ENCODE measurements at places on chromosomes 16 and 17.

GRCh38 chr17:65515959-65516948 lies 45.2 kb downstream of the AXIN2 start:
- DNase-seq, result no peak

DNA sequence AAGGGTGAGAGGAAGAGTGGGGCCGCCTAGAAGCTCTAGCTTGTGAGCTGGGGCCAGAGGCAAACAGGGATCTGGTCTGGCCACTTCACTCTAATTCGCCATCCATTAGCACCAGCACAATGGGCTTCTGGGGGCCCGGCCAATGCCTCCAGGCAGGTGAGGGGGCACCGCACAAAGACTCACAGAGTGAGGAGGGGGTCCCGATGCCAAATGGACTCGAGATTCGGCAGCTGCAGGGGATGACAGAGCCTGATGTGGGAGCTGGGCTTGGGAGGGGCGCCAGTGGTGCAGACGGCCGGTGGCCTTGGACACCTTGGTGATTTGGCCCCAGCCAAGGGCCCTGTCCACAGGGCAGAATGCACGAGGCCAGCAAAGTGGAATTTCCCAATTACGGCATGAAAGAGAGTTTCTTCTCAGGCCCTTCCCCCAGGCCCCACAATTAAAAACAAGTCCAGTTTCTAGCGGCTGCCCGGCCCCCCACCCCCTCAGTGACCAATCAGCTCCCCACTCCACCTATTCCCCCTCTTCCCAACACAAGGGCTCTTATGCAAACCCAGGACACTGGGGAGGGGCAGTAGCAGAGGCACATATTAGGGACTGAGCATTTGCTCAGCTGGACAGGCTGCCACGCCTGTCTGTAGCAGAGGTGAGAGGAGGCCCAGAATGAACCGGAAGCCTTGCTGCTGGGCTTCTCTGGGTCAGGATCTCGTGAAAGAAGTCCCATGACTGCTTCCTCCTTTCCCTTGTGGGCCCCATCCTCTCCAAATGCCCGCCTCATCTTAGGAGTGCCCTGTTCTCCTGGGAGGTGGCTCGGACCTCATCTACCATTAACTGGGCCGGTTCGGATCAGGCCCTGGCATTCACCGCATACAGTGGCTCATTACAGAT lies 39.4 kb upstream of the MTSS2 start:
- no peak for DNase-seq

DNA sequence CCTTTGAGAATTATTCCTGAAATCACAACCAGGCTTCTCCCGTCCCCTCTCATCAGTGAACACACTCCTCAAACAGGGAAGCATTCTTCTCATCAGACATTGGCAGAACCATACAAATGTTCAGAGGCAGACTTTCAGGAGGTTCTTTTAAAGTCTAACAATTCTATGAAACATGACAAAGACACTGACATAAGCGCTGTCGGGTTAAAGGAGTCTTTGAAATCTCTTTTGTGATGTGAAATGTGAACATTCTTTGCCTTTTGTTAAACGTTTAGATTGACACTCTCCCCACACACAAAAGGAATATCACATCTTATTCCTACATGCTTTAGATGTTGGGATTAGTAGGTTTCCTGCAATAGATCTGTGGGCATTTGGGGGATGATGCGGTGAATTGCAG lies 63.9 kb downstream of the NETO2 start:
- DNase-seq, result no peak

GRCh38 chr17:59683283-59683682 lies 23.9 kb downstream of the PTRH2 start:
- DNase-seq, result no peak

DNA sequence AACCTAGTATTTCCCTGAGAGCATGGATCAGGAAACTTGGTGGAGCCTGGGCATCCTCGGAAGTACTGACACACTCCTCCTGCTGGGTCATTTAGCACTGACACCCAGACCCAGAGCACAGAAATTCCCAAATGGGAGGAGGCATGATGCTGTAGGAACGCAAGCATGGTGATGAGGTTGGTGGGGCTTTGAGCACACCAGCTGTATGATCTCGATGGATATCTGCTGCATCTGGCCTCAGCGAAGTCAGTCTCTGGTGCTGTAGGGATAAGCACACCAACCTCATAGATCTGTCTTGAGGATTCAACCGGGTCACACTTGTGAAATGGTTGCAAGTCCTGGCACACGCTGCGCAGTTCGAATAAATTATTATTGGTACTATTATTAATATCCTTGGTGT lies 52.5 kb downstream of the SHISA6 start:
- no peak for DNase-seq

- no peak for DNase-seq
Measured at GRCh38 chr17:15657868-15658267, 26.2 kb downstream of the TRIM16 start.

- DNase-seq, result no peak
Measured at GRCh38 chr16:48157794-48158193, 2.0 kb upstream of the ABCC12 start.

- DNase-seq, result no peak
Measured at GRCh38 chr17:17243163-17243562, 6.2 kb upstream of the FLCN start.

DNA sequence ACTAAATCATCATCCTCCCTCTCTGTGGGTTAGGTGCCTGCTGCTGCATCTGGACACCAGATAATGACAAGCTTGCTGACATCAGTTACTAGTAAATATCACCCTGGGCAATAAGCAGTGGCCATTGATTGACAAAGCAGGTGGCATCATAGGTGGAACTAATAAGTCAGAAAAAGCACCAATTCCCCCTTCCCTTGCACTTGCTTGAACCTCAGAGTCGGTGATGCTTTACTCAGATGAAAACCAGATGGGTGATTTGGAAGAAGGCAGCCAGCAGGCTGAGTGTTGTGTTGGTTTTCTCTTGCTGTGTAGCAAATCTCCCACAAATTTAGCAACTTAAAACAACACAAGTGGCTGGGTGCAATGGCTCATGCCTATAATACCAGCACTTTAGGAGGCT lies 146.9 kb upstream of the NOL11 start:
- DNase-seq, result no peak

GRCh38 chr17:78253946-78254672 lies 22.7 kb downstream of the TMEM235 start:
- DNase-seq, result peak; percentile 73

DNA sequence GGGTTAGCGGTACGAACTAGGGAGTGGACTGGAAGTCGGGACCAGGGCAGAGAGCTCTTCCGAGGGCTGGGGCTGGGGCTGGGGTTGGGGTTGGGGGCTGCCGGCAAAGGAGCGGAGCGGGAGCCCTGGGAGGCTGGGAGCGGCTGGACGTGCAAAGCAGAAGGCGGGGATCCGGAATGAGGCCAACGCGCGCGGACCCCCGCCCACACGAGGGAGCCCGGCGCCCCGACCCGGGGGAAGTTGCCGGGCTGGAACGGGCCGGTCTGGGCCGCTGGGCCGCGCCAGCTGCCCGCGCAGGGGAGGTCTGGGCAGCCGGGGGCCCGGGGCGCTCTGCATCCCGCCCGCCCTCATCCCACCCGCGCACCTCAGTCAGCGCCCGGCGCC lies 323 bp downstream of the ST3GAL2 start:
- no peak for DNase-seq

DNA sequence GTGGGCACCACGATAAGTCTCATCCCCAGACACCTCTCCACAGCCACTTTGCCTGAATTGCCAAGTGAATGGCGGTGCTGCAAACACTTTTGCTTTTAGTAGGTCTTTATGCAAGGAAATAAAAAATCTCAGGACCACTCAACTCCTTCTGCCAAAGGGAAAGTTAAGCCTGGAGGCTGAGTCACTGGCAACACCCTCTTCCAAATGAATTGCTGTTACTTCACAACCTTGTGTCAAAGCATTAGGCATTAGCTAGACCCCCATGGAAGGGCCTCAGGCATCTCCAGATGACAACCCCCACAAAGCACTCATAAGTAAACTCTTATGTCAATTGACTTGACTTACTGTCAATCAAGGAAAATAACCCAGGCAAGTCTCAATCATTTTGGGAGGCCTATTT lies 43.0 kb downstream of the RNF112 start:
- no peak for DNase-seq

- no peak for DNase-seq
Measured at GRCh38 chr17:77450742-77451244, 310.0 kb downstream of the SEC14L1 start.

- no peak for DNase-seq
Measured at GRCh38 chr16:12393239-12393638, 410.4 kb downstream of the CPPED1 start.

DNA sequence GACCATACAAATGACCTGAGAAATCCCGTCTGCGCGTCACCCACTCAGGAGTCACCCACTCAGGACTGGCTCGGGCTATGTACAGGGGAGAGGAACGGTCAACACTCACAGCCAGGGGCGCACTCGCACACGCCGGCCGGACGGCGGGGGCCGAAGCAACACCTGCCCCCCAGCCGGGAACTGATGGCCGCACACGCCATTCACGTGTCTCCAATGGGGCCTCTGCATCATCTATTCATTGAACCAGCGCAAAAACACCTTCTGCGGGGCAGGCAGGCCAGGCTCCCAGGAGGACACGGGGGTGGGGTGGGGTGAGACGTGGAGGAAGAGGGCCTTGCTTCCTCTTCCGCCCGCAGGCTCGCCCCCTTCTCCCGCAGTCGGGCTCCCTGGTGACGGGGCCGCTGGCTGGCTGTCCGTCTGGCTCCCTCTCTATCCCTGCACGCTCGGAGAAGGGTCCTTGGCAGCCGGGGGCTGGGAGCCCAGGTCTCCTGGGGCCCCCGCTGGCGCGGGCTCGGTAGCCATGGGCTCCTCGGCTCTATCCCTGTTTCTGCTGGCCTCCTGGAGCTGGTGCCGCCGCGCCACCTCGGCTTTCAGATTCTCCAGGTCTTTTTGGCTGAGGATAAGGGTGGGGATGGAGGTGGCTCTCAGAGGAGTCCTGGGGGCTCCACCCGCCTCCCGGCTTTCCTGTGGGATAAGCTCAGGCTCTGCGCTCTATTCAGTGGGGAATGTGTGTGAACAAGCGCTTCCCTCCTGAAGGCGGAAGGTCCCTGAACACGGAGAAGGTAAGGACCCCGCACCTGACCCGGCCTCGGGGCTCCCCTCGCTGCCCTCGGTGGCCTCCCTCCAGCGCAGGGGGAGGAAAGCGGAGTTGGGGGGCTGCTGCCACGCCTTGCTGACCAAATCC lies 21.1 kb downstream of the CLUH start:
- no peak for DNase-seq

DNA sequence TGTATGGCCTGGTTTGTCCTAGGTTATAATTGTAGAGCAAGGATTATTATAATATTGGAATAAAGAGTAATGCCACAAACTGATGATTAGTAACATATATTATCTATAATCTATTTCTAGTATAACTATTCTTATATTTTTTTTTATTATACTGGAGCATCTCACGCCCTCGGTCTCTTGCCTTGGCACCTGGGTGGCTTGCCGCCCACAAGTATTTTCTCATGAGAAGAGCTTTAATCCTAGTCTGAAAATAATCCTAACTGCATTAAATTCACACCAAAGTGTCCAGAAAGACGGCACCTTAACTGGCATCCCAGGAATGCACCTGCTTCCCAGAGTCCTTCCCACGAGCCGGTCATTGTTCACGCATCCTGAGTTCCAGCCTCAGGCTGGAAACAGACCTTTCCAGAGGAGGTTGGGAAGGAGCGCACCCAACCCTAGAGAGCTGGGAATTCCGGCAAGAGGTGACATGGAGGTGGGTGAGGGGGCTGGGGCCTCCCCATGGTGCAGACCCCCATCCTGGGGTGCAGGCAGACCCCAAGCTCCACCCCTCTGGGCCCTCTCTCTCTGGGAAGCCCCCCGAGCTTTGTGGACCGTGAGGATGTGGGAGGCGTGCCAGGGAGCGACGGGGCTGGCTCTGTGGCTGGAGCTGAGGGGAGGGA lies 15.9 kb downstream of the CHMP1A start:
- no peak for DNase-seq

- no peak for DNase-seq
Measured at GRCh38 chr17:40622509-40622928, 25.1 kb downstream of the SMARCE1 start.

DNA sequence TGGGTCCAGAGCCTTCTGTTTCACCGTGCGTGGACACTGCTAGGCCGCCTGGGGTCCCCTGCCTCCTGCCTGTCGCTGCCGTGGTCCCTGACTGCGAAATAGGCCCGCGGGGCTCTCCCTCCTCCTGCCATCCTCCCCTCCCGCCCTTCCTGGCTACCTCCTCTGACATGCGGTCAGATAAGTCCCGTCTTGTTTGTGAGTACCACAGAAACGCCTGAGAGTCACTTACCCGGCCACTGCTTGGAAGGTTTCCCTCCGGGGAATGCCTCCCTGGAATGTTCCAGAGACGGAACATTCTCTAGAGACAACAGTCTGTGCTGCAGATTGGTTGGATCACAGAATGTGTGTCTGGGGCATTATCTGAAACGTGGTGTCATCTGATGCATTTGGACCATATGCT lies 22.7 kb downstream of the CIBAR2 start:
- DNase-seq, result no peak

GRCh38 chr17:66635386-66636045 lies 199.4 kb upstream of the CACNG5 start:
- no peak for DNase-seq

- no peak for DNase-seq
Measured at GRCh38 chr17:50125420-50125997, 4.5 kb downstream of the SAMD14 start.

DNA sequence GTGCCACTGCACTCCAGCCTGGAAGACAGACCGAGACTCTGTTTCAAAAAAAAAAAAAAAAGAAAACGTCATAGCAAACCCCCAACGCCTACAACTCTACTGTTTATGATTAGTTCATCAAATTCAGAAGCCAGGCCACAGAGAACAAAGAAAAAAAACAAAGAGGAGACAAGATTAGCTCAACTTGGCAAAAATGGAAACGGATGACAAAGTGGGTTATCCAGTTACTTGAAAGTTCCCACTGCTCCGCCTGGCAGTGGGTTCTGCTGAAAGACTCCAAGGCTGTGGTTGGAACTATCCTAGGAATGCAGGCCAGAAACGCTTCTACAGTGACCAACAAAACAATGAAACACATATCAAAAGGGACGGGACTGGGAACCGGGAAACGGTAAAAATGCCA lies 53.1 kb downstream of the MRM3 start:
- DNase-seq, result no peak

- DNase-seq, result peak; percentile 50
Measured at GRCh38 chr17:79065105-79065670, 9.4 kb upstream of the ENGASE start.

- DNase-seq, result no peak
Measured at GRCh38 chr17:21288571-21289017, 4.1 kb downstream of the MAP2K3 start.

DNA sequence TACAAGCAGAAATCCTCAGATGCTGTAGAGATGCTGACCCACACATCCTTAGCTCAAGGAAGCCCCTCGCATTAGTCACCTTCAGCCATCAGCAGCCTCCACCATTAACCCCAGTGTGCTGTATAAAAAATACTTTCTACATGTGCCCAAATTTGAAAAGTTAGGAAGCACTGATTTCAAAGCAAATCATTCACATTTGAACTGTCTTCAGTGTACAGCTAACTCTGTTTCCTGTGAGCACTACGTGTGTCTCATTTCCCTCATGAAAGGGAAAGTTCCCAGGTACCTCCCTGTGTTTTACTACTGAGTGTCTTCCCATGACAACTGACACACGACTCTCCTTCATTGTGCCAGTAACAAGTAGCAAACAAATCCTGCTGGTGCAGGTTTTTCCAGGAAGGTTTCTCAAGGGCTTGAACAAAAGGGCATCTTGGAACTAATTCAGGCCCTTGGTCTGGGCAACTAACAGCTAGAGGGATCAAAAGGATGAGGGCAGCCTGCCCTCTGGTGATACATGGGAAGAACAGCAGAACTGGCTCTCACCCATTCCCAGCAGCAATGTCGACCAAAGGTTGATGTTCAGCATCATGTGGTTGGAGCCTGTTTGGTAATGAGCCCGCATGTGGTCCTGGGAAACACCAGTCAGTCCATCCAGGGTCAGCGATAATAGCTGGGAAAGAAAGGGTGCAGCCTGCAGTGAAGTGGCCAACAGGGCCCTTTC lies 4.0 kb downstream of the SLC35B1 start:
- no peak for DNase-seq
